ENCODE measurements at places on chromosomes 3 and 15.

GRCh38 chr15:33398555-33398954 lies 87.8 kb downstream of the RYR3 start:
- no peak for DNase-seq

- no peak for DNase-seq
Measured at GRCh38 chr3:62843508-62843907, 31.7 kb downstream of the CADPS start.

DNA sequence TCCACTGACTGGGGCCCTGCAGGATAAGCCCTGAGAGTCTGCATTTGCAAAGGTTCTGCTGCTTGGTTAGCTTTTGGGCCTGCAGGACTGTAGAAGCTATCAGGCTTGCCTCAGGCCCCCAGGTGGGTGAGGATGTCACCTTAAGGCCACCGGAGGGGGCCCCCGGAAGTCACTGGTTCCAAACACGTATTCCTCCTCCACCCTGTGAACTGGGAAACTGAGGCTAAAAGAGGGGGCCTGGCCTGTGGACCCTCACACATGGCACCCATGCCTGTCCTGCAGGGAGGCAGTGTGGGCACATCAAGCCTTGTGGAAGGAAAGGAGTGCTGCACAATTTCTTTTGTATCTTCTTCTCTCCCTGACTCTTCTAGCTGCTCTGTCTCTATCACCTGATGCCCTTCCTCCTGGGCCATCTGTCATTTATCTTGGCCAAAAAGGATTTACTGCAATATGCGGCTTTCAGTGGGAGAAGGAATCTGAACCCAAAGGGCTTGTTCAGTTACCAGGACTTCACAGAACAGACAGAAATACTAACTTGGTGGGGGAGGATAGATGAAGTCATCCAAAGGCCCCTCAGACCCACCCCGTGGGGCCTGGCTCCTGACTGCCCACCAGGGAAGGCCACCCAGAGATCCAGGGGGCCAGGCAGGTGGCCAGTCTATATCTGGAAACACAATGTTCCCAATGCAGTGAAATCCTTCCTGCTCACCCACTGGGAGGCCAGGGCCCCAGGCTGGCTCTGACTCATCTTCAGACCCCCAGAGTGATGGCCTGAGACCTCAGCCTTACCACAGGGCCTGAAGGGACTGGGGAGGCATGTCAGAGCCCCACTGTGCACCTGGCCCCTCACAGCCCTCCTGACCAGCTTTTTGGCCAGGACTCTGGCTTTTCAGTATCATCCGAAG lies 18.3 kb downstream of the UBAP1L start:
- no peak for DNase-seq

- DNase-seq = no peak
Measured at GRCh38 chr3:41600616-41601015, 361.3 kb downstream of the ULK4 start.

GRCh38 chr3:32432711-32433530 lies 41.3 kb downstream of the CMTM7 start:
- DNase-seq = no peak

- no peak for DNase-seq
Measured at GRCh38 chr3:107938143-107938542, 152.7 kb downstream of the CD47 start.

GRCh38 chr15:92681141-92681631 lies 25.6 kb upstream of the FAM174B start:
- no peak for DNase-seq

DNA sequence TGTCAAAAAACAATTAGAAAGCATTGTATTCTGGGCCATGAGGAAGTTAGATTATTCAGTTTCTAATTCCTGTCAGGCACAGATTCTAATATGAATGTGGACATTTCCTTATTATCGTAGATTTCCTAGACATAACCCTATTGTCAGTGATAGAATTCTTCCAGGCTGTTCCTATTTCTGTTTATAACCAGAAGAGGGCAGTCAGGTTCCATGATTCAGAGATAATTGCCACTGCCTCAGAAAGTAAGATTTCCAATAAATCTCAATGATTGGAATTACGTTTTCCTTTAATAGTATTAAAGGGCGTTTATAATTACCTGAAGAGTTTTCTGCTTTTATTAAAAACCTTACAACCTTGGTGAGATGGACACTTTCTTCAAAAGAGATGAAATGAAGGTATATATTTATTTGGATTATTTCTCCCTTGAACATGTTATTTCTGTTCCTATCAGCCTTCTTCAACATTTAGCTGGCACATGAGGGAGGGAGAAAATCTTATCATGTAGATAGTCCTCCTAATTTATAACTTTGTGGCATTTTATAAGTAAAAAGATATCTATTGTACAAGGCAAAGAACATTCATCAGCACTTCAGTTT lies 439.2 kb downstream of the MCTP2 start:
- no peak for DNase-seq

DNA sequence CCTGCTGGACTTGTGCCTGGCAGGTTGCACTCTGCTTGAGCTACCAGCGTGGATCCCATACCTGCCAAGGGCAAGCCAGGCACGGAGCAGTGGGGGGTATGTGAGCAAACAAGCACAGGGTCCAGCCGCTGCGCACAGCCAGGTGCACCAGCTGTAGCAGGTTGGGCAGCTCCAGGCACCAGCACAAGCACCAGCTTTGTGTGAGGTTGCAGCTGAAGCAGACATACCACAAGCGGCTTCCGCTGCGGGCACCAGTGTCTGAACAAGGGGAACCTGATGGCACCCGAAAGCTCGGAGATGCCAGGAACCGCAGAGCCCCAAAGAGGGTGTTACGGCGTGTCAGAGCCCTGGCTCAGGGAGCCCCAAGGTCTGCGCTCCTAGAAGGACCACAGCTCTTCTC lies 472.7 kb upstream of the ARL6 start:
- no peak for DNase-seq

GRCh38 chr3:71070497-71071463 lies 512.7 kb downstream of the FOXP1 start:
- DNase-seq = no peak

- DNase-seq = no peak
Measured at GRCh38 chr3:12518261-12519028, 26.9 kb downstream of the MKRN2OS start.

DNA sequence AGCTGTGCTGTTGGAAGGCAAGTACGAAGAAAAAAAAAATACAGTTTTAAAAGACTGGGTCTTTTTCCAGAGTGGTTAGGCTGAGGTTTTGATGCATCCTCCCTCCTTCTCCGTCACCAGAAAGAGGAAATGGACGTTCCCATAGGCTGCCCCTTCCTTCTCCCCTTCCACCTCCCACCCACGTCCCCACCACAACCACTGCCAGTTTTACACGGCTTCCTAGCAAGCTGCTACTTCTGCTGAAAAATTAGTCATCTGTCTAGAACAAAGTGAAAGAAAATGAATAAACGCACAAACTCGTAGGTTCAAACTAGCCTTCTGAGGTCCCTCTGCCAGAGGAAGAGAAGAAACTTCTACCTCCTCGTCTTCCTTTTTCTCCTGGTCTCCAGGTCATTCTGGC lies 71.6 kb upstream of the RPL35A start:
- DNase-seq = no peak

- no peak for DNase-seq
Measured at GRCh38 chr15:99090938-99091337, 13.9 kb upstream of the SYNM start.

GRCh38 chr15:38068626-38069391 lies 134.4 kb downstream of the TMCO5A start:
- no peak for DNase-seq

DNA sequence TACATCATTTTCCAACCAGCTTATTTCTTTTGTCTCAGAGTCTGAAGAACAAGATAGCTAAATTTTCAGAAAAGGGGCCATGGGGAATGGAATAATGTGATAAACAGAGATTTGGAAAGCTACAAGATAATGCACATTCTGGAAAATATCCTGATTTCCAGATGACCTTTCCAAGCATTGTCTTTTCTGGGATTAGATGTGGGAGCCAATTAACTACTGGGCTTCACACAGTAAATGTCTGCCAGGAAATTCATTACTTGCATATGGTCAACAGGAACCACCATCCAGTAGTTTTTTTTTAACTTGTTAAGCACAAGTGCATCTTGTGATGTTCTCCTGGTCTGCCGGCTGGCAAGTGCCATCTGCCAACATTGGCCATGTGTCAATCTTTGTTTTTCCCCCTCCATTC lies 131.1 kb upstream of the BFSP2 start:
- DNase-seq = peak; percentile 61

- no peak for DNase-seq
Measured at GRCh38 chr3:53899750-53900149, 8.1 kb upstream of the SELENOK start.

DNA sequence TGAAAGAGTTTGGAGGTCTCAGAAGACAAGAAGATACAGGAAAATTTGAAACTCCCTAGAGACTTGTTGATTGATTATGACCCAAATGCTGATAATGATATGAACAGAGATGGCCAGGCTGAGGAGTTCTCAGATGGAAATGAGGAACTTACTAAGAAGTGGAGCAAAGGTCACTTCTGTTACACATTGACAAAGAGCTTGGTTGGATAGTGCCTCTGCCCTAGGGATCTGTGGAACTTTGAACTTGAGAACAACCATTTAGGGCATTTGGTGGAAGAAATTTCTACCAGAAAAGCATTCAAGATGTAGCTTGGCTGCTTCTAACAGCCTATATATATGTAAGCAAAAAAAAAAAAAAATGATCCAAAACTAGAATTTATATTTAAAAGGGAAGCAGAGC lies 48.9 kb upstream of the NAALADL2 start:
- DNase-seq = no peak

DNA sequence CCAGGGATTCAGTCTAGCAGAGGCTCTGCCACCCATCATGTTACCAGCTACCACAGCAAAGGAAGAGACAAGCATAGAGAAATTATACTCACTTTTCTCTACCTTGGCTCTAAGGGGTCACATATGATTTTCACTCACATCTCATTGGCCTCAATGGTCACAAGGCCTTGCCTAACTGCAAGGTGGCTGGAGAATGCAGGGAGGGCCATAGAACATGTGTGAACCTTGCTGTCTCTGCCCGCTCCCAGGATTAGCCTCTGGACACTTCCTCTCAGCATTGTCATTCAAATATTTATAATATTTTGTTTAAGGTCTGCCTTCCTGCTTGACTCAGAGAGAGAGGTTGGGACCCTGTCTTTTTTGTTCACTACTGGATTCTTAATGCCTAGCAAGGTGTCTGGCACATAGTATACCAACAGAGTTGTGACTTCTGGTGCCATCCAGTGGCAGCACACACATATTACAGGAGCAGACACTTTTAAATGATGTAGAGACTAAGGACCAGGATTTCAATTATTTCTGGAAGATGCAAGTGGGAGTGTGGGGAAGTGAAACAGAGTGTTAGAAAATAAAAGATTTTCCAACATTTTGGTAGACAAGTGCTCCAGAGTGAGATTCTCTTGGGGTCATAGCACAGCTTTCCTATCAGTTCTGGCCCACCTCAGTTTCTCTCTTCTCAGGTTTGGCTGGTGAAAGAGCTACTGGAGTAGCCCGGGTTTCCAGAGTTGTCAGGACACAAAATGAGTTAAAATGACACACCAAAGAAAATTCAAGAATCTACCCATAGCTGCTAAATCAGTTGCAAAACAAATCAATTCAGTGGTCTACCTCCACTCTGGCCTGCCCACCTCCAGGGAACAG lies 119.0 kb upstream of the RASGRP1 start:
- DNase-seq = no peak

DNA sequence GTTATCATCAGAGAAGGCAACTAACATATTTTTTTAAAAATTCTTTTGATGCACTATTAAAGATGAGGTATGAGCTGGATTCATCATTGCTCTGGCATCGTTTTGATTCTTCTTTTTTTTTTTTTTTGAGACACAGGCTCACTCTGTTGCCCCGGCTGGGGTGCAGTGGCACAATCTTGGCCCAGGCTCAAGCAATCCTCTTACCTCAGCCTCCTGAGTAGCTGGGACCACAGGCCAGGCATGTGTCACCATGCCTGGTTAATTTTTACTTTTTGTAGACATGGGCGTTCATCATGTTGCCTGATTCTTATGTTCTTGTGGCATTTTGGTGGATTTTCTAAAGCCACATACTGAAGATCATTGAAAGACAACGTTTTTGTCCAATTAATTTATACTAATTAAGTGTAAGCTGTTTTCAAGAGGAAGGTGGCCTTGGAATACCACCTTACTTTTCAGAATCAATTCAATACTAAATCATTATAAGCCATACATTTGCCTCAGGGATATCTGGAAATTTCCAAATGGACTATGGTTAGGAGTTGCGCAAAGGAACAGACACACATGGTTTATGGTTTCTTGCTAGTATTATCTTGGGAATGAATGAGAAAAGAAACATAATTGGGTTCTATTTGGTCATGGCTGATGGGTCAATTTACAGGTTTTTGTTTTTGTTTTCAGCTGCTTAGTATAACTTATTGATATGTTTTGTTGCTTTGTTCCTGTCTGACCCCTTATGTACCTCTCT lies 22.8 kb downstream of the SLC28A2 start:
- no peak for DNase-seq

DNA sequence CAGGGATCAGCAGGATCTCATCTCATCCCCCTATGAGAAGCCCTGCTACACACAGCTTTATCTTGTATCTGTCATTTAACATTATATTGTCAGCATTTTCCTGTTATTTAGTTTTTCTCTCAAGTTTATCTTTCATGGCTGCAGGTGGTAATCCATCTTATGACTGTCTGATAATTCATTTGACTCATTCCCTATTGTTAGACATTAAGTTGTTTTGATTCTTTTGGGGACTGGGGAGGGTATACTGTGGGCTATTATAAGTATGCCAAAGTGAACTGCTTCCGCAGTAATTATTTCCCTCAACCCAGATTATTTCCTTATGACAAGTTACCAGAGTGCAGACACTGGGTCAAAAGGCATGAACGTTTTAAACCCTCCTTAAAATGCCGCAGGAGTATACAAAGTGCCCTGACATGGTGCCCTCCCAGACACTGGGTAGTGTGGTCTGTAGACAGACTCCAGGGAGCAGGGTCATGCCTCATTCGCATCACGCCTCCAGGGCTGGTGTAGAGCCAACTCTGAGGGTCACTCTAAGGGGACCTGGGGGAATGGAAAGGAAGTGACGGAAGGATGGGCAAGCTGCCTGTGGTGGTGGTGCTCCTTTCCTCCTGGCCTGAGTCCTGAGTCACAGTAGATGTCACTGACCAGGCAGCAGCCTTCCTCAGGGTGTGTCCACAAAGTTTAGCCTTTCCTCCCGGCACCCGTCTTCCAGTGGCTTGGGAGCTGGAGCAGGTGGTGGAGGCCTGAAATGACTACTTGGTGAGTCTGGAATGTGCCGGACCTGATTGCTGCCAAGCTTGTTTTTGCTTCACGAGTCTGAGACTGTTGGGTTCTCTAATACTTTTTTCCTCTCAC lies 11.6 kb downstream of the GPR160 start:
- no peak for DNase-seq

DNA sequence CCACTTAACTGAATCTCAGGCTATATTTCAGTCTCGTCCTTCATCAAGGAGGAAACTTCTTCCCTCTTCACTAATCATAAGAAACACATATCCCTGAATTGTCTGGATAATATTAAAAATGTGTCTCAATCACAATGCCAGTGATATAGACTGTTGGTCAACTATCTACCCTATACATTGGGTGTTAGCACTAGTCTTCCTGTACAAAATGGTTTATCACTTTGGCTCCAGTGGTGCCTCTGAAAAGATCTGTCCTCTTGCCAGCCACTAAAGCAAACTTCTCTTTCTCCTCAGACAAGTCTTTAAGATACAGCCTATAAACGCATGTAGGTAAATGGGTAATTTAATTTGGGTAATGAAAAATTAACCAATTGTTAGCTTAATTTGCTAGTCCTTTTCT lies 156.6 kb downstream of the MECOM start:
- DNase-seq = no peak

- no peak for DNase-seq
Measured at GRCh38 chr3:141524988-141525387, 38.2 kb downstream of the RASA2 start.

Data from DMS79 treated with DMSO at 0.1 percent for 48 hours (cell line).